ENCODE measurements at places on chromosomes 2 and 18.

DNA sequence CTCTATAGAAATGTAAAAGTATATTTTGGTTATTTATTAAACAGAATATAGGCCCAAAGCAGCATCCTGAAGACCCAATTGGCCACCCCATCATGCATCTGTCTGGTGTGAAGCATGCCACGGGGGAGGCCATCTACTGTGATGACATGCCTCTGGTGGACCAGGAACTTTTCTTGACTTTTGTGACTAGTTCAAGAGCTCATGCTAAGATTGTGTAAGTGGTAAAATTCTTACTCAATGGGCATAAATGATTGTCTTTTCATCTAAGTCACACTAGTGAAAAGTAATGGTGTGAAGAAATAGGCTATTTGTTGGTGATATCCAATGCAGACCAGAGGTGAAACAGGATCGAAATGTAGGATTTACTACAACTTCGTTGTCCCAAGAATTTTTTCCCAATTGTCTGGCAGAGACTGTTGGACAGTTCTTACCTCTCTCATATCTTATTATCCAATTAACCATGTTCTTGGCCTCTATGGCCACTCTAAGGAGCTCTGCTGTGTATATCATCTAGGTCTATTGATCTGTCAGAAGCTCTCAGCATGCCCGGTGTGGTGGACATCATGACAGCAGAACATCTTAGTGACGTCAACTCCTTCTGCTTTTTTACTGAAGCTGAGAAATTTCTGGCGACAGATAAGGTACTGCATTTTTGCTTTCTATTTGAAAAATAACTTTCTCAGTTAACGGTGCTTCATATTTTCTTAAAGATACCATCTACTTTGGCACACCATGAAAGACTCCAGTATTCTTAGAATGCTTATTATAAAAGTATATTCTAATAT, 35.0 kb downstream of the AOX1 start:
- DNase-seq, result no peak

DNA sequence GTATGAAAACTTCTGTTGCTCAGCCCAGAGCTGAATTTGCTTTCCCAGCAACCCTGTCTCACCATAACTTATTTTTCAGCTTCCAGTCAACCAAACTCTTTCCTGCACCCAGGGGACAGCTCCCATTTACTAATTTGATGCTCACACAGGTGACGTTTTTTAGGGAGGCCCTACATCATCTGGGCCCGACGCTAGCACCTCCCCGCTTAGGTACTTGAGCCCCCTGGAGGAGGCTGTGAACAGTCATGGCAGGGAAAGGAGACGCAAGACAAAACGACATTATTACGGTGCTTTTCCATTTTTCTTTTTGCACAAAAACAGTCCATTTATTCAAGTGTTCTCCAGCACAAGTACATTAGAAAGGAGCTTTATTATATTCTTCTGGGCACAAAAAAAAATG, 59.2 kb upstream of the POMC start:
- DNase-seq, result no peak

DNA sequence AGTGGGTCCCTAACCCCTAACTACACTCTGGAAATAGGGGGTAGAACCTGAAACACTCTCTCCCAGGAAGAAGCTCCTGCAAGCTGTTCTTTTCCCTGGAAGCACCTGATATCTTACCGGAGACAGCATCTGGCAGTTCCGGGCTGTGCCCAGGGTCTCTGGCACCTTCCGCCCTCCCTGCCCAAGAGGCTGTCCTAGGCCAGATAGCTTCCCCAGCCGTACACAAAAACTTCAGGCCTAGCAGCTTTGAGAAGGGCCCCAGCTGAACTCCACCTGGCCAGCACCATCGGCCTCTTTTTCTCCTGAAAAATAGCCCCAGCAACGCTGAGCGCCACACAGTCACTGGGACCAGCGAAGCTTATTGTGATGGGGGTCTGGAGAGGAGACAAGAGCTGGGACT, 9.7 kb downstream of the OSR1 start:
- no peak for DNase-seq

DNA sequence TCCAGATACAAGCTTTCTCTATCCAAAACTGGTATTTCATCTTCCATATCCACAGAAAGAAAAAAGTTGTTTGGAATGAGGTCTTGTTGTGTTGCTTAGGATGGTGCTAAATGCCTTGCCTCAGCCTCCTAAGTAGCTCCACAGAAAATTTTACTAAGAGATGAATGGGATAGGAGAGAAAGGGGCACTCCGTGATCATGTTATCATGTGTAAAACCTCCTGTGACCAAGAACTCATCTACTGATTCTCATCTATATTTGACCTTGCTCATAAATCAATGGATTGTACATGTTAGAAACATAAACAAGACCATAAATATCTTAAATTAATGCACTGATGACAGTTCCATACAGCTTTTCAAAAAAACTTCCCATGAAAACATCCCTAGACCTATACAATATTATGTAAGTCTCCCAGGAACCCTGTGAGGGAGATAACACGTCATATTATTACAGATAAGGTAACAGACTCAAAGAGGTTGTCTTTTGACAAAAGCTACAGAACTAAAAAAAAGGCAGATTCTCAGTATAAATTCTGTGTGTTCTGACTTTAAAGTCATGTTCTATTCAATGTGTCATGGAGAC, 29.3 kb upstream of the KYNU start:
- no peak for DNase-seq

DNA sequence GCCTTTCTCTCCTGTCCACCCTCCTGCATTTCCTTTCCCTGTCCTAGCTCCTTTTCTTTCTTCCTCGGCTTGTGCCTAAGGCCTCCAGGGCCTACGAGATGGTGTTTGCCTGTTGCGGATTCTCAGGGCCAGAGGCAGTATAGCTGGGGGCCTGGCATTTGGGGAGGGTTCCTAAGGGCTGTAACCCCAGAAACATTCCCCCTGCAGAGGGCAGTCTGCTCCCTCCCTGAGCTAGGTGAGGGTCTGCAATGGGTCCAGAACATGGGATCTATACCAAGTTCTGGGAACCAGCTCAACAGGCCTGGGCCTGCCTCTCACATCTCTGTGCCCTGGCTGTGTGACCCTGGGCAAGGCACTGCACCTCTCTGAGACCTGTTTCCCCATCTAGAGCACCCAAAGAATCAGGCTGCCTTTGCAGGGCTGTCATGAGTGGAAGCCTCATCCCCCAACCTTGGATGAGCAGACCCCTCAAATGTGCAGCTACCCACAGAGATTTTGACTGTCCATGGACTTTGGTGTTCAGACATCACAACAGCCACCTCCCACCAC, 97.5 kb downstream of the GLI2 start:
- no peak for DNase-seq

DNA sequence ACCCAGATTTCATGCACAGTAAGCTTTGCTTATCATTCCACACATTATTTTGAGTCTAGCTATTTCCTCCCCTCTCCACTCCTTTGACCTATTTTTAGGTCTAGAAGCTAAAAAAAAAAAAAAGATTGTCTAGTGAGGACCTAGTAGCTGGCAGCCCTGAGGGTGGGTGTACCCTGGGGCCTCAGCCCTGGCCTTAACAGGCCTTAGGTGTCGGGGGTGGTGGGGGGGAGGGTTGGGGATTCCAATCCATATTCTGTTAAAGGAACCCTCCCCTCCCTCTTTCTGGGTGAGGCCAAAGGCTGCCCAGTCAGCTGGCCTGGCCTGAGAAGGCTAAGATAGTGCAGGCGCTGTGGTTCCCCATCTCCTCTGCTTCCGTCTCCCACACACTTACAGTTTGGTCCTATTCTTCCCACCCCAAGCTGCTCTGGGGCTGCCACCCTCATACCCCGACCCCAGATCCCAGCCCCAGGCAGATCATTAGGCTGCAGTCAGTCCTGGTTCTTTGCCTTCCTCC, 65.5 kb upstream of the HK2 start:
- DNase-seq, result no peak

GRCh38 chr2:145190031-145190703, 670.2 kb upstream of the ZEB2 start:
- no peak for DNase-seq

DNA sequence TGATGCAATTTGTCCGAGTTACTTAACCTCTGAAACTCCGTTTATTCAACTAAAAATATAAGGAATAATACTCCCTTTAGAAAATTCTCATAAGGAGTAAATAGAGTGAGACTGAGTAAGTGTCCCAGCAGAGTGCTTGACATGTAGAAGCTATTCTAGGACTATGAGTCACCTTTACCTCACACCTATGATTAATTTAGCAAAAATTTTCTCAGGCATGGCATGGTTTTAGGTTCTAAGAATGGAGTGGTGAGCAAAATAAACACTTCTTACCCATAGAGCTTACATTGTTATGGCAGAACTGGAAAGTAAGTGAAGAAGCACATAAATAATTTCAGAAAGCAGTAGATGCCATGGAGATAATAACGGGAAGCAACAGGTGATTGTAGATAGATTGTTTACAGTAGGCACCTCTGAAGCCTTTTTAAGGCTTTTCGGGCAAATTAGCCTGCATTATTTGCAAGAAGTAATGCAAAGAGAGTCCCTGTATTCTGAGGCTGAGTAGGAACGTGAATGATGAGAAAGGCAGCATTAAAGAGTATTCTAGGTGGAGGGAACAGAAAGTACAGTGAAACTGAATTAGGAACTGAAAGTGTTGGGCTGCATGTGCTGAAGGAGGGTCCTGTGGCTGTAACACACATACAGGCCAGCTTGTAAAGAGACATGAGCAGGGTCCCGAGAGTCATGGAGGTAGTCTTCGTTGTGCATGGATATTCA, 209.2 kb downstream of the ZNF407 start:
- DNase-seq, result peak; percentile 96

DNA sequence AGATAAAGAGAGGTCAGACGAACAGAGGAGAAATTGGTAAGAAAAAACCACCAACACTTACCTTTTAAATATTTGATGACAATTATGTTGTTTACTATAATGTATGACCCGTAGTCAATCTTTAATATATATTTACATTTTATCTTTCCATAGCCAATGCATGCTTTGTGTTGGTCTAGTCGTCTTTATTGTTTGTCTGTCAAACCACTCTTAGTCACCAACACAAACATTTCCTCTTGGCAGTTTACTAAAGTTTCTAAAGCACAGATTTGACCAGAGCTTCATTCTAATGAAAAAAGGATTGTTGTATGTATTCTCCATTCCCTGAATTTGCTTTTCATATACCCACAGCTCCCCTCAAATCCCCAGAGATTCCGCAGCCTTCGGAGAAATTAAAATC, 784.7 kb upstream of the PIK3C3 start:
- no peak for DNase-seq

DNA sequence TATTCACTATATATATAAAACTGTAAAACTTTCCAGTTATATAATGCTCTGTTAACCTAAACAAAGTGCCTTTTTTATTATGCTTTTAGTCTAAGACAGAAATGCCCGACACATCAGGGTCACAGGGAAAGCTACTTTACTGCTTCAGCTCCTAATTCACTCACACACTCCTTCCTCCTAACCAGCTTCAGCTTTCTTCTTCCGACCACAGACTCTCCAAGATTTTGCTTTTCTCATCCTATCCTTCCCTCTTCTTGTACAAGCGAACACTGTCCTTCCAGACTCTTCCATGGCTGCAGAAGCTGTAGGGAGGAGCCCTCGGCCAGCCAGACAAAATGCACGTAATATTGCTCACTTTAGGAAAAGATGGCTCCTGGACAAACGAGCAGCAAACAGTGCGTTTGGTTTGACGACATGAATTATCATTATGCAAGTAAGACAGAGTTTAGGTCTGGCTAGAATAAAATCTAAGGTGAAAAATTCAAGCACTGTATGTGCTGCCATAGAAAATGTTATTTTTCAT, 47.5 kb upstream of the HNRNPA3 start:
- DNase-seq, result peak; percentile 57

DNA sequence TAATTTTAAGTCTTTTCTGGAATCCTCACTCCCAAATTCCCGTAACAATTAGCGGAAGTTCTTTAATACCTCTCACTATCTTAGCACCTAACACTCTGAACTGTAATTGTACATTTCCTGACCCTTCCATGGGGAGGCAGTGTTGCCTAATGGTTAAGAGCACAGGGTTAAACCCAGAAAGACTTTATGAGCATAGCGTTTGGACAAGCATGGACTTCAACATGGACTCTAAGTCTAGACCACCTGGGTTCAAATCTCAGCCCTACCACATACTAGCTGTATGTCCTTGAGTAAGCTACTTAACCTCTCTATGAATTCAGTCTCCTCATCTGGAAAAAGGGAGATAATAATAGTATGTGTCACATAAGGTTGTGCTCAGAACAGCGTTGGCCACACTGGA, 13.0 kb downstream of the ANTXR1 start:
- peak; percentile 15 for DNase-seq

- no peak for DNase-seq
Observed at GRCh38 chr2:118909191-118909590, 32.8 kb upstream of the MARCO start.

GRCh38 chr2:186485576-186485870, 537 bp upstream of the ZC3H15 start:
- no peak for DNase-seq

DNA sequence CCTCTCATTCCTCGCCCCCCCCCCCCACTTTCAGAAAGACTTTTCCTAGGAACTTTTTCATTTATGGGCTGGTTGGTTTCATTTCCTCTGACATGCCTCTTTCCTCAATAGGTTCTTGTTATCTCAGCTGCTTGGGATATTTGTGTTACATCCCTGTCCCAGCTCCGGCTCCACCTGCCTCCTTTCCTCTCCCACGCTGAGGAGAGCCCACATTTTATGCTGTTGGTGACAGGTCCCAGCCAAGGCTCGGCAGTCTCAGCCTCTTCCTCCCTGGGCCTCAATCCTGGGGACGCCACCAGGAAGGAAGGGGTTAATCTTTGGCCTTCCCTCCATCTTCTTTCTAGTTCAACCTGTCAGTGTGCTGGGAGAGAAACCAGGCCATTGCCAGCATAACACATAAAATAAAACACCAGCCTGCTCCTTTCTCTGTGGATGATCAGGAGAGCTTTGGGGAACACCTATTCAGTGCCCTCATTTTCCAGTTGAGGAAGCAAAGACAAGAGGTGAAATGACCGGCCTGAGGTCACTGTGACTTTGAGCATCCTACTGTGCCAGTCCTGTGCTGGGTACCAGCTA, 216.9 kb upstream of the TNP1 start:
- DNase-seq, result no peak
